Thymus (tissue), 14 donors: ENCODE measurements at places on chromosomes 1 and 21. TPM values are rescaled to one million over a fixed set of nuclear protein-coding genes. Genes with fewer than 3 reads are reported as not detected.

HOOK1 gene
- total RNA-seq = 4.7 TPM

TMCC2 gene
- total RNA-seq = 5.1 TPM

WDR64 gene
- total RNA-seq = 0.14 TPM

SLC9C2 gene
- 0.09 TPM for total RNA-seq

LCK gene
- total RNA-seq = 467 TPM

CR2 gene
- 8.5 TPM for total RNA-seq

CLCA4 gene
- total RNA-seq = 0.05 TPM

INPP5B gene
- total RNA-seq = 23.1 TPM

RGS16 gene
- 8.3 TPM for total RNA-seq

ANGPTL3 gene
- total RNA-seq = not detected

PALMD gene
- total RNA-seq = 7.4 TPM
